ENCODE measurements at places on chromosomes 16 and 17.

GRCh38 chr17:11643851-11644250 lies 45.6 kb downstream of the DNAH9 start:
- DNase-seq: no peak

DNA sequence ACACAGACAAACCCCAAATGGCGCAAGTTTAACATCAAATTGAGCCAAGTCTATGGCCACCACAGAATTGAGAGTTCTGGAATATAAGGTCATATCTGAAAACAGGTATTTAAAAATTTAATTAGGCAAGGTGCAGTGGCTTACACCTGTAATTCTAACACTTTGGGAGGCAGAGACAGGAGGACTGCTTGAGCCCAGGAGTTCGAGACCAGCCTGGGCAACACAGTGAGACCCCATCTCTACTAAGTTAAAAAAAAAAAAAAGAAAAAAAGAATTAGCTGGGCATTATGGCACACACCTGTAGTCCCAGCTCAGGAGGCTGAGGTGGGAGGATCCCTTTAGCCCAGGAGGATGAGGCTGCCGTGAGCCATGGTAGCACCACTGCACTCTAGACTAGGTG lies 19.1 kb downstream of the NFE2L1 start:
- no peak for DNase-seq

- DNase-seq: no peak
Measured at GRCh38 chr16:10490141-10490540, 90.3 kb downstream of the EMP2 start.

- DNase-seq: no peak
Measured at GRCh38 chr16:69078073-69078472, 27.4 kb upstream of the HAS3 start.

- DNase-seq: no peak
Measured at GRCh38 chr16:17497648-17498047, 26.9 kb upstream of the XYLT1 start.

- no peak for DNase-seq
Measured at GRCh38 chr17:5781236-5781927, 197.1 kb upstream of the NLRP1 start.

DNA sequence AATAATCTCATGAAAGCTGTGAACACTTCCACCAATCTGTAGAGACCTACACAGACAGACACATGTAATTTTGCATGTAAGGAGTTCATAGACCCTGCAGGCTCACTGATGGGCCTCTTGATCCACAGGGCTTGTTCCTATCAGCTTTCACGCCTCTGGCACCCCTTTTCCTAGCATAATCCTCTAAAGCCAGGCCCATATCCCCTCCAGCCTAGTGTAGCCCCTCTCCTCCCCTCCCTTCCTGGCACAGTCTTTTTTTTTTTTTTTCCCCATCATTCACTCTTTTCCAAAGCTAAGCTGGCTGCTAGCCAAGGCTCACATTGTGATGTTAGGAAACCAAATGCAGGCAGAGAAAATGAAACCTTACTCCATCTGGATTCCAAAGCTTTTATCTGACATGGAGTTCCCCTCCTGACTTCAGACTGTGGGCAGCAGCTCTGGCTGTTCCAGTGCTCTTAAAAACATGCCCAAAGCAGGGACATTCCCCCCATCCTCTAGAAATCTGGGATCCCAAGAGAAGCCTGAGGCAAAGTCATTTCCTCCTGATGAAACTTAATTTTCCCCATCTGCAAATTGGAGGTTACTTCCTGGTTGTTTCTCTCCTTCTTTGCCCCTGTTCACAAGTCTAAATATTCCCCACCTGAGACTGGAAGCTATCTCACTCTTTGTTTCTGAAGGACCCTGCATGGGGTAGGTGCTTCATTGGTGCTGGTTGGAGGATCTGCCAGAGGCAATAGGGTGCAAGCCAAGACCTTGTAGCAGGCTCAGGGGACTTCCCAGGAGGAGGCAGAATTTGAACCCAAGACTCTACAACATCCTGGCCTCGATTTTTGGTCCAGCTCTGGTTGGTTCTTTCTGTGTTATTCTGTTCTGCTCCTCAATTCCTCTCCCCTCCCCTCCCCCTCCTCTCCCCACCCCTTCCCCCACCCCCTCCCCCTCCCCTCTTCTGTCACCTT lies 9.9 kb upstream of the CCL5 start:
- DNase-seq: no peak

Measured in skeletal muscle cell (primary cell).